ENCODE measurements at places on chromosomes 13 and 19.

- DNase-seq, result no peak
Measured at GRCh38 chr19:16895467-16896145, 6.8 kb downstream of the F2RL3 start.

- no peak for DNase-seq
Measured at GRCh38 chr13:79481685-79482052, 714 bp downstream of the NDFIP2 start.

DNA sequence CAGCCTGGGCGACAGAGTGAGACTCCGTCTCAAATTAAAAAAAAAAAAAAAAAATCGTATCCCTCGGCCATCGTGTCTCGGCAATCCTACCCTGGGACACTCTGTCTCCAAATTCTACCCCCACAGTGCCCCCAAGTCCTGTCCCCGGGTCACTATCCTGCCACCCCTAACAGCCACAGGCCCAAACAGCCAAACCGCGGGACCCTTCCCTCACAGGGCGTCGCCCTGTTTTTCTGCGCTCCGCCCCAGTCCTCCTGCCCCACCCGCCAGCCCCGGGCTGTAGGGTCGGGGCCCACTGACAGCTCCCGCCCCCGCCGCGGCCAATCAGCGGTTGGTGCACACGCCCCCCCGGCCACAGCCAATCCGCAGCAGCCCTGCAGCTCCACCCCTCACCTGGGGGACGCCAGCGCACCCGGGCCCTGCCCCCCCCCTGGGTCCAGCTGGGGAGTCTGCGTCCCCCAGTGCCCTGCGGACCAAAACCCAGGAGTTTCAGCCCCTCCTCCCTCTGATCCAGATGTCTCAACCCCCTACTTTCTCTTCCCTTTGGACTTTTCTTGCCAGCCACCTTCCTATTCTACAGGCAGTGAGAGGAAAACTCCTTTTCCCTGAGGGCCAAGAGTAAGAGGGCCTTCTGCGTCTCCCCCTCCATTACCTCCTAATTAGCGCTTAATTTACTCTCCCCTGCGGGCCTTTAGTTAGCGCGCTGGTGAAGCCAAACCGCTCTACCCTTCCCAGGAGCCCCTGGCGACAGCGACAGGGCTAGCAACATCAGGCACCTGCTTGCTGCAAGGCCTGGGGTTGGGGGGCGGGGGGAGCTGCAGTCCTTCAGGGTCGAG, 1.5 kb upstream of the BCAT2 start:
- DNase-seq, result peak; percentile 36

DNA sequence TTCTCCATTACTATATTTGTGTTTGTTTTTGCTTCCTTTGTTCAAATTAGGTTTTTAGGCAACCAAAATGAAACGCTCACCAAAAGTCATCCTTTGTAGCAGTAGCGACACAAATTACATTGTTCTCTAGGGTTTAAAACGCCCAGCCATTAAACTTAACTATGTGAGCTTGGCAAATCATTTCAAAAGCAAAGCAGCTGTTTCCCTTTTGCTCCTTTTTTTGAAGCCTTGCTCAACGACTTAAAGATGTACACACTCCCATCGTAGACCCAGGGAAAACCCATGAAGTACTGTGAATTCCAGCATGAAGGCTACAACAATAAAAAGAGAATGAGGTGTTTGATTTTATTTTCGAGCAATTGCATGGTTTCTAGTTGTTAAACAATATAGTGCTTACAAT, 106.7 kb downstream of the RAP2A start:
- no peak for DNase-seq

DNA sequence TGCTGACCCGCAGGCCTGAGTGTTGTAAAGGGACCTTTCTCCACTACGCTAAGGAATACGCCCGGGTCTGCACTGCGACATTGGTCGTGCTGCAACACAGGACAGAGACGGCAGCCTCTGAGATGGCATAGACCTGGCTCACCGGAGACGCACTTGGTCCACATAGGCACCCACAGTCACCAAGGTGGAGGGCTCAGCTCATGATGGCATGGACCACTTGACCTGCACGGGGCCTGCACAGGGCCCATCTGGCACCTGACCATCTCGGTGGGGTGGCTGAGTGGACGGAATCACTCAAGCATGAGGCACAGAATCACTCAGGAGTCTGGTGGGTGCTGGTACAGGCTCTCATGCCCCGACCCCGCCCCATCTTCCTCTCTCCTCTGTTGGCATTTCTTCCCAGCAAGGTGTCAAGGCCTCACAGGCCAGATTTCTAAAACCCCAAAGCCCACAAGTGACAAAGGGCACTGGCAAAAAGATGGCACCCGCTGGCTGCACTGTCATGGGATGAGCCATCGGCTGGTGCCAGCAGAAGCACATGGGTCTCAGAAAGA, 45.9 kb downstream of the TSHZ3 start:
- DNase-seq, result no peak

DNA sequence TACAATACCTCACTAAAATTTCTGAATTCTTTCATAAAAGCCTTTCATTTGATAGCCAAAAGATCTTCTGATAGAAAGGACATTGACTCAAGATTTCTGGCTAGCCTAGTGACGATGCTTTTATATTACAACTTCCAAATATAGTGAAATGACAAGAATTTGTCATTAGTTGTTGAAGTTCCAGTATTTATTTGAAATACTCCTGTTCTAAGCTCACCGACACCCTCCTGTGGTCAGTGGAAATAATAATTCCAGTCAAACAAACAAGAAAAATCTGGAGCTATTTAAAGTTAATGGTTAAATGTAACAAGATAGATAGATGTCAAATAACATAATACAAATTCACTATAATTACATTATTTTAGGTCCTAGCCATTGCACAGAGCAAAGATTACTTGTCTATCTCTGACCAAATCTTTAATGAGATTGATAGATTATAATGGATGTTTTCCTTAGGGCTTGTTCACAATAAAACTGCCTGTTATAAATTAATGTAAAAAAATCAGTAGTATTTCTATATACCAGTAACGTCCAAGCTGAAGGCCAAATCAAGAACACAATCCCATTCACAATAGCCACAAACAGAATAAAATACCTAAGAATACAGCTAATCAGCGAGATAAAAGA, 195.5 kb downstream of the RGCC start:
- DNase-seq, result peak; percentile 16

- peak; percentile 36 for DNase-seq
Measured at GRCh38 chr13:93227280-93227877, 772 bp downstream of the GPC6 start.

- peak; percentile 57 for DNase-seq
Measured at GRCh38 chr19:17479325-17479791, 9.0 kb downstream of the SLC27A1 start.

DNA sequence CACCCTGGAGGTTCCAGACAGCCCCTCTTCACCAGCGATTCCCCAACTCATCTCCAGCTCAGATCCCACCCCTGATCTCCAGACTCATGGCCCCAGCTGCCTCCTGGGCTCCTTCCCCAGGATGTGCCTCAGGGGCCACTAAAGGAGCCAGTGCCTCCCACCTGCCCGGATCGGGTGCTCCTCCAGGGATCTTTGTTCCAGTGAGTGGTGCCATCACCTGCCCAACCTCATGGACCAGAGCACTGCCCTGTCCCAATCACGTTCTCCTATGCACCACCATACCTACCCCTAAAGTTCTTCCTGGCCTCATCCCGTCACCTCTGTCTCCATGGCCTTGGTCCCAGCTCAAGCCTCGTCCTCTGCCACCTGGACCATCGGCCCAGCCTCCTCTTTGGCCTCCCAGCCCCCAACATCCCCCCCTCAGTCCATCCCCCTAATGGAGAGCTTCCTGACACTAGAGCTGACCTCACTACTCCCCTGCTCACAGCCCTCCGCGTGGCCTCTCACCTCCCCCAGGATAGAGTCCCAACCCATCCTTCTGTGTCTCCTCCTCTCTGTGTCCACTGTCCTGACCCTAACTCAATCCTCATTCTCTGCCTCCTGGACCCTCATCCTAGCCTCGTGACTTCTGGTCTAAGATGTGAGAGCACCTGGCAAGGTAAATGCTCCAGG, 8.8 kb upstream of the GARIN5A start:
- no peak for DNase-seq

DNA sequence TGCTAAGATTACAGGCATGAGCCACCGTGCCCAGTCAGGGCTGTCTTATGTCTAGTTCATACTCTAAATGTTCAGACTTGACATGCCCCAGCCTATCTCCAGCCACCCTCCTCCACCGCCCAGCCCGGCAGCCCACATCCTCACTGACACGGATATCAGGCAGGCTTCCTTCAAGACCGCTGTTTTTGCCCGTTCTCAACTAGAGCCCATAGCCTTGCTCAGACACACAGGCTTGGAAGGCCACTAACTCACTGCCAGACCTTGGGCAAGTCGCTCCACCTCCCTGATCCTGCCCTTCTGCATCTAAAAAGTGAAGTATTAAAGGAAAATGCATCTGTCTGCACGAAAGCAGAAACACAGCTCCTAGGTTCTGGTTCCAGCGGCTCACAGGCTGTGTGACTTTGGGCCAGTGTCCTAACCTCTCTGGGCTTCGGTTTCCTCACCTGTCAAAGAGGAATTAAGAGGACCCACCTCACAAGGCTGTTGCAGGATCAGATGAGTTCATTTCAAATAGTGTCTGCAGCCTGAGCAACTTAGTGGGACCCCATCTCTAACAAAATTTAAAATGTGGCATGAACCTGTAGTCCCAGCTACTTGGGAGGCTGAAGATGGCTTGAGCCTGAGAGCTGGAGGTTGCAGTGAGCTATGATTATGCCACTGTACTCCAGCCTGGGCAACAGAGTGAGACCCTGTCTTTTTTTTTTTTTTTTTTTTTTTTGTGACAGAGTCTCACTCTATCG, 14.5 kb upstream of the CERS4 start:
- DNase-seq, result no peak

DNA sequence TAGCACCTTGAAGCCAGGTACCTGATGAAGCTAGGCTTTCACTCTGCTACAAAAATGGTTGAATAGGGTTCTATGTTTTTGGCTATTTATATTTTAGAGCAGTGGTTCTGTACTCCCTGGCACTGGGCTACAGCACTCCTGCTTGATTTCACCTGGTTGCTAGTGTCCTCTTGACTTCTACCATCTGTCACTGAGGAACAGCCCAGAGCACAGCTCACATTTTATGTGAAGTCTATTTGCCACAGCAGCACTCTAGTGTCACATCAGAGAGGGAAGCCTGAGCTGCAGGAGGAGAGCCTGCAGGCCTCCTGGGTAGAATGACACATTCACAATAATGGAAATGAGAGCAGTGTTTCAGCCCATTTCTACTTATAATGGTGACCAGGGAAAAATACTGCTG, 184.2 kb downstream of the ZNF486 start:
- DNase-seq, result no peak

GRCh38 chr19:13984875-13985741, 21.0 kb downstream of the RFX1 start:
- DNase-seq, result peak; percentile 59

DNA sequence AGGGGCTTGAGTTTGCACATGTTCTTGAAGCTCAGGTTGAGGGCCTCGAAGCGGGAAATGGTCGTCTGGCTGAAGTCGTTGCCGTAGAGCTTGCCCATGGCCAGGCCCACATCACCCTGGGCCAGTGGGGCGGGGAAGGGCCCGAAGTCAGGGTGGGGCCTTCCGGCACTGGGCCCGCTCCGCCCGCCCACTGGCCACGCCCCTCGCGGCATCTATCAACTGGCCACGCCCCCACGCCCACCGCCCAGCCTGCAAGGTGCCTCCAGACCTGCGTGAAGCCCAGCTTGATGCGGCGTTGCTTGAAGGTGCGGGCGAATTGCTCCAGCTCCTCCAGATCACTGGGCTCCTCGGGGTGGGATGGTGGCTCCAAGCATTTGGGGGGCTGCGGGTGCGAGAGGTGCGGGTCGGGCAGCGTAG, 19.9 kb downstream of the ZNF574 start:
- DNase-seq, result no peak

- no peak for DNase-seq
Measured at GRCh38 chr13:66821551-66821950, 408.6 kb downstream of the PCDH9 start.

DNA sequence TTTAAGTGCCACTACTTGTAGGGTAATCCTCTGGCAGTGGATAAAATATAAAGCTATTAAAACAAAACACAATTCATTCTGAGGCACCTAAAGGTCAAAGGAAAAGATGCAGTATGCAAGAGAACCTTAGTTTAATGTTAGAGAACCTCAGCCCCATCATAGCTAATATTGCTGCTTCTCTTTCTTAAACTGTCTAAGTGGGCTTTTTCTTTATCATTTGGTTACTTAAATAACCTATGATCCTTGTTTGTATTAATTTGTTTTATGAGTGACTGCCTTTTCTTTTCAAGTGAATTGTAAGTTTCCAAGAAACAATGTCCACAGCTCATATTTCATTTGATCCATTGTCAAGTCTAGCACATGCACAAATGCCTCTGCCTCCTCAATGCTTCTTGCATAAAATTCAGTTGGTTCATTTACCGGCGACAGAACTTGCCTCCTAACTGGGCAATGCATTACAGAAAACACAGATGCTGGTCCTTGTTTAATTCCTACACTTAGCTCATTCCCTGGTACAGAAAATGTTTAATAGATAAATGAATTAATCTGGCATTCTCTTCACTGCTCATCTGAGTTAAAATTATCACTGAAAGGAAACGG, 1049.8 kb downstream of the OLFM4 start:
- no peak for DNase-seq

DNA sequence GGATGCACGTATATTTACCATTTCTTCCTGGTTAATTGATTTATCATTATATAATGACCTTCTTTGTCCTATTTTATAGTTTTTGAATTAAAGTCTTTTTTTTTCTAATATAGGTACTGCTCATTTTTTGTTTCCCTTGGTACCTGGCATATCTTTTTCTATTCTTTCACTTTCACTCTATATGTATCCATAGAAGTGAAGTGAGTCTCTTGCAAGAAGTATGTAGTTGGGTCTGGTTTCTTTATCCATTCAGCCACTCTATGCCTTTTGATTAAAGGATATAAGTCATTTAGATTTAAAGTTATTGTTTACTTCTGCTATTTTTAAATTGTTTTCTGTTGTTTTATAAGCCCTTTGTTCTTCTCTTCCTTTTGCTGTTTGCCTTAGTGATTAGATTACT, 194.3 kb upstream of the SLITRK6 start:
- no peak for DNase-seq

GRCh38 chr13:90510319-90510718, 837.2 kb upstream of the MIR17HG start:
- no peak for DNase-seq

GRCh38 chr19:34075661-34076091, 96.6 kb upstream of the LSM14A start:
- peak; percentile 8 for DNase-seq

GRCh38 chr19:10699650-10700335, 1.4 kb upstream of the QTRT1 start:
- peak; percentile 61 for DNase-seq

DNA sequence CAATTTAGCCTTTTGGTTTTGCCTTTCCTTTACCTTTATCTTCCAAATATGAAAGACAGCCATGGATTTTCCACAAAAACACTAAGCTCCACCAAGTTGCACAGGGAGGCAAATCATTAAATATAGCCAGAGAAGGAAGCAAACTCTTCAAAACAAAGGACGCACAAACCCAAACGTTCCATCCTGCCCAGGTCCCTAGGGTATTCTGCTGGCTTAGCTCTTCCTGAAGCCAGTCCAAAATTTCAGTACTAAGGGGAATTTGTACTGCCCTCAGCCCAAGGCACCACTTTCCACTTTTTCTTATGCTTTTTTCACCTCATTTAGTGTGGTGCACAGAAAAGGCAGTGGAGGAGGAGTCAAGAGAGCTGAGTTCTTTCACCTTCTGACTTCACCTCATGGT, 169.9 kb downstream of the FLT1 start:
- no peak for DNase-seq

Measured in A172 (cell line).